ENCODE measurements at places on chromosomes 11 and 22. TPM values are rescaled to one million over a fixed set of nuclear protein-coding genes. Genes with fewer than 3 reads are reported as not detected.

The RFPL1 gene
- not detected for total RNA-seq

The OR52N4 gene
- total RNA-seq, result not detected

The SLC43A3 gene
- 53.7 TPM for total RNA-seq

The APOL5 gene
- total RNA-seq, result not detected

The BACE1-AS gene
- 17.6 TPM for total RNA-seq

The OR8A1 gene
- not detected for total RNA-seq

The SLC22A8 gene
- total RNA-seq, result not detected
